ENCODE measurements at places on chromosomes 13 and 19. TPM values are rescaled to one million over a fixed set of nuclear protein-coding genes. Genes with fewer than 3 reads are reported as not detected.

The ANGPTL4 gene
- total RNA-seq, result 19.2 TPM

DNA sequence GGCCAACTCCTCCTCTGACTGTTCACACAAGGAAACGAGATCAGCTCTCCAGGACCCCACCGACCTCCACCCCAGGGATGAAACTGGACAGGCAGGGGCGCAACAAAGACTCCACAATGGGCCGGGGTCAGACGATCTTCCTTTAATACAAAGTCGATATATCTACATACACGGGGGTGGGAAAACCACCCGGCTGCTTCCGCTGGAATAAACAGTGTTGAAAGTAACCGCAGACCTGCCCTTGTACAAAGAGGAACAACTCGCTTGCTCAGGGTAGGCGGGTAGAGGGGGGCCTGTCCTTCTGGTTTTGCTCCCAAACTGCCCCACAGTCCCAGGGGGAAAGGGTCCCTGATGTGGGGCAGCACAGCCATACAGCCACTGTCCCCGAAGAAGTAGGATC lies 135.2 kb downstream of the PTPRS start:
- H3K27ac ChIP-seq, result no peak overlapping the region
- no peak for DNase-seq
- H3K4me3 ChIP-seq, result no peak overlapping the region
- peaks cover 45% of the 10 kb centered on the region for H3K36me3 ChIP-seq
- no peaks in the 10 kb centered on the region for H3K27me3 ChIP-seq

DNA sequence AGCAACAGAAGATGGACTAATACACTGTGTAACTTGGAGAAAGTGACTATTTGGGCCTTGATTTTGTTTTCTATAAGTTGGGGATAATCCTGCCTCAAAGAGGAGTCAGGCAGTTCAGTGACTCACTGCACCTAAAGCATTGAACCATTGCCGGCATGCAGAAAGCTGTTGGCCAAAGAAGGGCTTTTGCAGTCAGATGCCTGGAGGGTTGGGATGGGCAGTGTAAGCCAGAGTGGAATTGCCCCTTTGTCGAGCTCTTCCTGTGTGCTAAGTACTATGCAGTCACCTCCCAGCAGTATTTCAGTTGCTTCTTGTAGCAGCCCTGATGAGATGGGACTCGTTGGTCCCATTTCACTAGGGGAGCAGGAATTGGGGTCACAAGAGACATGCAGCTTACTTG lies 11.1 kb downstream of the ZNF473 start:
- no peaks in the 10 kb centered on the region for H3K27me3 ChIP-seq
- DNase-seq, result no peak
- H3K4me1 ChIP-seq, result no peaks in the 10 kb centered on the region

DNA sequence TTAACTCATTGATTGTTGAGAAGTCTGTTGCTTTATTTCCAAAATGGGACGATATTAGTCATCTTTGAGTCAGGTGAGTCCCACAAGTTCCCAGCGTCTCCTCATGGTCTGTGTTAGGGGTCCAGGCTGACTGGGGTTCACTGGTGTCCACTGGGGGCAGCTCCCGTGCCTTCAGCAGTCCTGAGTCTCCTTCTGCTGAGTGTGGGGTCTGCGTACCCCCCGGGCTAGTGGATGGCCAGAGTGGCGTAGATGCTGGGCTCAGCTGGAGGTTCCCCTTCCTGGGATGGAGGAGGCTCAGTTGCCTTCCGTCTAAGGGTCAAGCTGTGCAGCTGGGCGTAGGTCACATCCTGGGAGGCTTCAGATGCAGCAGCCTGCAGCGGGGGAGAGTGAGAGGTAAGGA lies 5.9 kb downstream of the LILRB3 start:
- no peaks in the 10 kb centered on the region for H3K36me3 ChIP-seq
- H3K27me3 ChIP-seq, result peaks cover under 1% of the 10 kb centered on the region
- H3K27ac ChIP-seq, result no peak overlapping the region
- H3K4me3 ChIP-seq, result no peak overlapping the region
- H3K4me1 ChIP-seq, result no peaks in the 10 kb centered on the region

GRCh38 chr13:110498327-110498726 lies 63.2 kb downstream of the RAB20 start:
- no peak overlapping the region for H3K27ac ChIP-seq
- H3K36me3 ChIP-seq, result peaks cover 63% of the 10 kb centered on the region
- no peak overlapping the region for H3K4me3 ChIP-seq
- no peaks in the 10 kb centered on the region for H3K4me1 ChIP-seq
- no peaks in the 10 kb centered on the region for H3K27me3 ChIP-seq

The PEAK3 gene
- total RNA-seq, result not detected

The HSD17B14 gene
- 3.0 TPM for total RNA-seq

Data from suprapubic skin (tissue), 4 donors.